HTR-8/SVneo (cell line): ENCODE measurements at places on chromosomes 3 and 15.
A peak's percentile ranks its signal among the peaks of the same experiment; 100 is the strongest.

- DNase-seq = peak; percentile 22
These were observed 78.1 kb downstream of the STT3B start for GRCh38 chr3:31610700-31611275.

GRCh38 chr3:122902326-122902725 lies 107.5 kb downstream of the SLC49A4 start:
- no peak for DNase-seq

DNA sequence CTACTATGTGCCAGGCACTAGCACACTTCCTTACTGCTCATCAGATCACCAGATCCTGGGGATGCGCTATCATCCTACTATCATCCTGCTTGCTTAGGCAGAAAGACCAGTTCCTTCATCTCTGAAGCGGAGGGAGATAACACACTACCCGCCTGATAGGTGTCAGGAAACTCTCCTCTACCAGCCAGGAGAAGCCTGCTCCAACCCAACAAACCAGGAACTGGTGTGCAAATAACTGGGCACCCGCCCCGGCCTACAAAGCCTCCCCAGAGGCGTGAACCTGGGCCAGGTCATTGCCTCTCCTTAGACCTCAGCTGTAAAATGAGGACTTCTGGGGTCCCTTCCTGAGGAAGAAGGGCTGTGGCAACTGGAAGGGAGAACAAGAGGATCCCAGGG lies 61.5 kb downstream of the HOMER2 start:
- DNase-seq = no peak

GRCh38 chr3:153338487-153338886 lies 176.5 kb downstream of the RAP2B start:
- DNase-seq = no peak

GRCh38 chr3:125067225-125067624 lies 11.4 kb upstream of the HEG1 start:
- no peak for DNase-seq

DNA sequence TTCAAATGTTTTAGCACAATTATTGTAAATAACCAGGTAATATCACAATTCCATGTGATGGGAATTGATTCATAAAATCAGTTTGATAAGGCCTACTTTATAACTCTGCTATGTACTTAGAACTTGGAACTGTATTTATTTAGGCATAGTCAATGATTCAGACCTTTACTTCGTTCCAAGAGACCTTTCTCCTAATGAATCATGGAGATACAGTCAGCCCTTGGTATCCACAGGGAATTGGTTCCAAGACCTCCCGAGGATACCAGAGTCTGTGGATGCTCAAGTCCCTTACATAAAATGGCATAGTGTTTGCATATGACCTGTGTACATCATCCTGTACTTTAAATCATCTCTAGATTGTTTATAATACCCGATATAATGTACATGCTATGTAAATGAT lies 60.8 kb upstream of the UMPS start:
- no peak for DNase-seq

- no peak for DNase-seq
These were observed 28.9 kb downstream of the CLEC3B start for GRCh38 chr3:45055032-45055410.

DNA sequence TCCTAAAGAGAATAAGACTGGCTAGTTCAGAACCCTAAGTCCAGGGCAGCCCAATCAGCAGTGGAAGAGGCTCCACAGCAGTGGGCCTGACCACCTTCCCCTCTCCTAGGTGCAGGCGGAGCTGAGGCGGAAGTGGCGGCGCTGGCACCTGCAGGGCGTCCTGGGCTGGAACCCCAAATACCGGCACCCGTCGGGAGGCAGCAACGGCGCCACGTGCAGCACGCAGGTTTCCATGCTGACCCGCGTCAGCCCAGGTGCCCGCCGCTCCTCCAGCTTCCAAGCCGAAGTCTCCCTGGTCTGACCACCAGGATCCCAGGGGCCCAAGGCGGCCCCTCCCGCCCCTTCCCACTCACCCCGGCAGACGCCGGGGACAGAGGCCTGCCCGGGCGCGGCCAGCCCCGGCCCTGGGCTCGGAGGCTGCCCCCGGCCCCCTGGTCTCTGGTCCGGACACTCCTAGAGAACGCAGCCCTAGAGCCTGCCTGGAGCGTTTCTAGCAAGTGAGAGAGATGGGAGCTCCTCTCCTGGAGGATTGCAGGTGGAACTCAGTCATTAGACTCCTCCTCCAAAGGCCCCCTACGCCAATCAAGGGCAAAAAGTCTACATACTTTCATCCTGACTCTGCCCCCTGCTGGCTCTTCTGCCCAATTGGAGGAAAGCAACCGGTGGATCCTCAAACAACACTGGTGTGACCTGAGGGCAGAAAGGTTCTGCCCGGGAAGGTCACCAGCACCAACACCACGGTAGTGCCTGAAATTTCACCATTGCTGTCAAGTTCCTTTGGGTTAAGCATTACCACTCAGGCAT lies 33.7 kb downstream of the VIPR1 start:
- DNase-seq = peak; percentile 29

GRCh38 chr3:71547249-71548198 lies 36.0 kb downstream of the FOXP1 start:
- DNase-seq = no peak

GRCh38 chr3:156344215-156344614 lies 210.7 kb downstream of the SSR3 start:
- DNase-seq = no peak

DNA sequence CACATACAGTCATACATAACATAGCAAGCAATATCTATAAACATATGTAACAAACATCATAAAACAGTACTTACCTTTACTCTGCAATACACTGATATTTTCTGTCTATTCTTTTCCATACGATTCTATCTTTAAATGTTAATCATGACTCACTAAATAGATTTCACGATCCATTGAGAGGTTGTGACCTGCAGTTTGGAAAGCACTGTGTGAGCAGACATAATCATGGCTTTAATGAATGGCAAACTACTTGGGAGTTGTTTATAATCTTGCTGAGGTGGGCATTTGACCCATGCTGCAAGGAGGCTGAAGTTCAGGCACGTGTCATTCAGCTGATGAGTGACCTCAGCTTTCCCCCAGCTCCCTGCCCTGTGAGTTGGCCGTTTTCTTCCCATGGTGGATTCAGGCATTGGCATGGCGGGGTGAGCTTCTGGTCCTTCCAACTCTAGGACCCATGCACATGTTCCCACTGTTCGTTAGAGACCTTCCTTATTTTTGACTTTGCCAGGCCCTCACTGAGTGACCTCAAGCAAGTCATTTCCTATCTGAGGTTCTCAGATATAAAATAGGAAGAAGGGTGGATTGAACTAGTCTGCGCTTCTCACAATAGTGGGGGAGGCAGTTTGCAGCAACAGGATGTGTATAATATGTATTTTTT lies 41.7 kb downstream of the PAQR5 start:
- DNase-seq = no peak

DNA sequence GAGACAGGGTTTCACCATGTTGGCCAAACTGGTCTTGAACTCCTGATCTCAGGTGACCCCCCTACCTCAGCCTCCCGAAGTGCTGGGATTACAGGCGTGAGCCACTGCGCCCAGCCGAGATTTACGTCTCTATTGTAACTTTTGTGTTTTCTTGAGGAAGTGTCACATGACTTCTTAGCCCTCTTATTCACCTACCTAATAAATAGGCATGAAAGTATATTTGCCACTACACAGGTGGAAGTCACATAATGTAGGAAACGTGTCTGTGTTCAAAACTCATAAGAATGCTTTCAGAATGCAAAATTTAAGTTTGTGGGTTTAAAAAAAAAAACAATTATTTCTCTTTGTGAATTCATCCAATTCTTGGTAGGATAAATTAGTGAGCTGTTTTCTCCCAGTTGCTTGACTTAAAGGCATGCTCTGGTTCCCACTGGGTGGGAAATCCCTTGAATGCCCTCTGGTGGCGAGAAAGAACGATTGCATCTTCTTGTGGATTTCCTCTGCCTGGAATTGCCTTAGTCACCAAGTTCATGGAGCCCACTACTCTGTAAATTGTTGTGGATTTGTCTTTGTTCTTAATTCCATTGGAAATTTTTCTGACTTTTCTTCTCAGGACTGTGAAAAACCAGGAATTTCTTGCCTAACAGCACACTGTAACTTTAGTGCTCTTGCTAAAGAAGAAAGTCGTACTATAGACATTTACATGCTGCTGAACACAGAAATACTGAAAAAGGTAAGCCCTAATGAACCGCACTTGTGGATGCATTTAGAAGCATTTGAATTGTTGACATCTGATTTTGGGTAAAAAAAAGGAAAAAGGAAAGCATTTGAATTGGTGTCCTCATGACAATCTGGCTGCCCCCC lies 82.2 kb upstream of the CTDSPL start:
- DNase-seq = peak; percentile 59
